ENCODE measurements at places on chromosomes 5 and 9. TPM values are rescaled to one million over a fixed set of nuclear protein-coding genes. Genes with fewer than 3 reads are reported as not detected.
A peak's percentile ranks its signal among the peaks of the same experiment; 100 is the strongest.

Gene PCDHGA8
- total RNA-seq = 0.38 TPM

Gene TXNDC8
- total RNA-seq = not detected

Gene PFN3
- not detected for total RNA-seq

Gene IL5
- not detected for total RNA-seq

Gene PGM5
- total RNA-seq = 3.4 TPM

Gene PLAC8L1
- not detected for total RNA-seq

Gene SYNPO
- total RNA-seq = 35.6 TPM

Gene TMEM167A
- total RNA-seq = 22.4 TPM

Gene LHX3
- total RNA-seq = not detected

DNA sequence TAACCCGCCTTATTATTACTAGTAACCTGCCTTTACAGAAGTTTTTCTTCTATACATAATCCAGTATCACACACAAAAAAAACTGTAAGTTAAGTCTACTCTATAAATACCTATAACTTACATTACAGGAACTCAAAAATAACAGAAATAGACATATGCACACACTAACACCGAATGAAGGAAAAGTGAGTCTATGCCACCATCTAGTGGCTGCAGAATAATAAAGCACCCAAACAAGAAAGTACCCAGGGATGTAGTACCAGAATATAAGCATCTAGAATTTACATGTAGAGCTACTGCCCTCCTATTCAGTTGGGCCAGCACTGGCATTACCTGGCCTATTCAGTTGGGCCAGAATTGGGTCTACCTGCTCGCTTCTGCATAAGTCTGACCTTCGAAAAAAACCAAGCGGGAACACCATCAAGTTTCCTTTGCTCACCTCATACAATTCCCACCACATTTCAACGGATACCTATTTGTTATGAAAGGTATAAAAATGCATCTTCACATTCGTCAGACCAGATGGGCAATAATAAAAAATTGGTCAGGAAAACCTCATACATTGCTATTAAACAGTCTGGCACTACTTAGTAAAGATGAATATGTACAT is 4.0 kb upstream of the NIPSNAP3A start:
- H3K27ac ChIP-seq = no peak overlapping the region
- H3K4me3 ChIP-seq = no peak overlapping the region
- no peaks in the 10 kb centered on the region for H3K36me3 ChIP-seq

DNA sequence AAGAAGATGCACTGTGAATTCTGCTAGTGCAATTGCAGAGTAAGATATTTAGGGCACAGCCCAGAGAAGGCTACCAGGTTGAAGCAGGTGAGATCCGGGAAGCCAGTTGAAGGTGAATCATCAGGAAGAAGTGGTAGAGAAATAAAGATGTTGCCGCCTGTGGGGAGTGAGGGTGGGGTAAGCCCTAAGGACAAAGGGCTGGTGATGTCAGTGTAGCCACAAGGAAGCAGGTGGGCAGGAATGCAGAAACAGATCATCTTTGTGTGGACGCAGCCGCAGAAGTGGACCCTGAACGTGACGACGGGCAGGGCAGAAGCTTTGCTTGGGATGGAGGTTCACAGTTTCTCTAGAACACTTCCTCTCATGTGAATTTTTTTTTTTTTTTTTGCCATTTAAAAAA is 164.2 kb downstream of the ACTL7B start:
- no peak overlapping the region for H3K27ac ChIP-seq
- no peaks in the 10 kb centered on the region for H3K36me3 ChIP-seq
- H3K4me3 ChIP-seq = no peak overlapping the region
- DNase-seq = no peak

- no peaks in the 10 kb centered on the region for H3K36me3 ChIP-seq
- no peak overlapping the region for H3K4me3 ChIP-seq
- no peak for DNase-seq
- H3K4me1 ChIP-seq = no peaks in the 10 kb centered on the region
- H3K27me3 ChIP-seq = no peaks in the 10 kb centered on the region
- H3K27ac ChIP-seq = no peak overlapping the region
These were observed 1351.9 kb upstream of the C9orf72 start for GRCh38 chr9:28925157-28925556.

- H3K4me1 ChIP-seq = no peaks in the 10 kb centered on the region
- H3K4me3 ChIP-seq = no peak overlapping the region
- H3K27me3 ChIP-seq = no peaks in the 10 kb centered on the region
These were observed 337.1 kb downstream of the GADD45G start for GRCh38 chr9:89941875-89942274.

GRCh38 chr5:56422076-56422762 is 189.1 kb upstream of the ANKRD55 start:
- no peak overlapping the region for H3K4me3 ChIP-seq
- H3K27me3 ChIP-seq = no peaks in the 10 kb centered on the region
- no peak for DNase-seq
- no peak overlapping the region for H3K27ac ChIP-seq
- no peaks in the 10 kb centered on the region for H3K4me1 ChIP-seq

DNA sequence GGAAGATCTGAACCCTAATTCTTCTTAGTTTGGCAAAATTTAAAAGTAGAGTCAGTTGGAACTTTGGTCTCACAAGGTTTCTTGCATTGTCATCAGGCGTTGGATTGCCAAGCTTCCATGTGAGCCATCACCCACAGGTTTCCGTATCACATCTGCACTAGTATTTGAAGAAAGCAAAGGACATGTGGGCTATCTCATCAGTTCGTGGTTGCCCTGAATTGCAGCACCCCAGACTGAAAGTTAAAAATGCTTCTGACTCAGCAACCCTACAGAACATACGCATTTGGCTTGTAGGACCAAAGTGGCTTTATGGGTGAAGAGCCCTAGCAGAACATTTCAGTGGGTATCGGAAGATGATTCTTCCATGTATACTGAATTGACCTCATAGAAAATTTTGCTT is 358.0 kb downstream of the ENC1 start:
- H3K4me1 ChIP-seq = no peaks in the 10 kb centered on the region
- H3K4me3 ChIP-seq = no peak overlapping the region
- no peak for DNase-seq
- H3K27ac ChIP-seq = no peak overlapping the region

DNA sequence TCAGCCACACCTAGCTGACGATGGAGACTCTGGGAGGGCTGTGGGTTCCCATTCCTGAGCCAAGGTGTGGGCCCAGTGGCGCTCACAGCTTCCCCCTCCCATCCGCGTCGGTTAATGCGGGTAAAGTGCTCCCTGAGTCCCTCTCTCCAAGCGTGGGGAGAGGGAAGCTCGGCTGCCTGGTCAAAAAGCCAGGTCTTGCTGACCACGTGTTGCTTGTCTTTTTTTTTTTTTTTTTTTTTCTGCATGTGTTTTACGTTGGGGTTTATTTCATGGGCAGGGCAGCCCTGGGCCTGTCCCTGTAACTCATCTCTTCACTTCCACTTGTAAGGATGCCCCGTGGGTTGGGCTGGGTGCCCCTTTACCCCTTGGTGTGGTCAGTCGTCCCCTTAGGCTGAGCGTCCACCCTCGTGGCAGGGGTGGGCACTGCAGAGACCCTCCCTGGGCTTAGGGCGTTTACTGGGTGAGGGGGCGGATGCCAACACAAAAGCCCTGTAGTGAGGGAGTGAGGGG is 11.9 kb downstream of the NKD2 start:
- H3K27ac ChIP-seq = no peak overlapping the region
- no peak overlapping the region for H3K4me3 ChIP-seq
- H3K27me3 ChIP-seq = no peaks in the 10 kb centered on the region

DNA sequence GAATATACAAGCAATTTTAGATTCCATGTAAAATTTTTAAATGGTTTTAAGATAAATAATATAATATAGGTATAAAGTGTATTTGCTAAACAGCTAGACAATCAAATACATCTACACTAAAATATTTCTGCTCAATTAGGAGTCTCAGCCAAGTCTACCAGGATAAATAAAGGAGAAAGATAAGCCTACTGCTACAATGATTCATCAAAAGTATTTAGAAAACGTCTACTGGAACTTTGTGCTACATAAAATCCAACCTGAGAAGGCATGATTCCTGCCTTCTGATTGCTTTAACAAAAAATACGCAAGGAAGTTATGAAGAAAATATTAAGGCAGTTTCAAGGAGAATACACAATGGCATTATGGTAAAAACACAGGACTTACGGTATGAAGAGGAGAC is 570.6 kb downstream of the EFNA5 start:
- no peak overlapping the region for H3K4me3 ChIP-seq
- no peaks in the 10 kb centered on the region for H3K4me1 ChIP-seq
- no peaks in the 10 kb centered on the region for H3K36me3 ChIP-seq
- no peaks in the 10 kb centered on the region for H3K27me3 ChIP-seq
- DNase-seq = no peak
- no peak overlapping the region for H3K27ac ChIP-seq

- peaks cover 5% of the 10 kb centered on the region for H3K4me1 ChIP-seq
- no peaks in the 10 kb centered on the region for H3K27me3 ChIP-seq
These were observed at the start of gene LRRC14B for GRCh38 chr5:191036-191948. Gene LRRC14B (plus strand): TSS chr5:191495. CDS start chr5:191539, 44 bp downstream.

DNA sequence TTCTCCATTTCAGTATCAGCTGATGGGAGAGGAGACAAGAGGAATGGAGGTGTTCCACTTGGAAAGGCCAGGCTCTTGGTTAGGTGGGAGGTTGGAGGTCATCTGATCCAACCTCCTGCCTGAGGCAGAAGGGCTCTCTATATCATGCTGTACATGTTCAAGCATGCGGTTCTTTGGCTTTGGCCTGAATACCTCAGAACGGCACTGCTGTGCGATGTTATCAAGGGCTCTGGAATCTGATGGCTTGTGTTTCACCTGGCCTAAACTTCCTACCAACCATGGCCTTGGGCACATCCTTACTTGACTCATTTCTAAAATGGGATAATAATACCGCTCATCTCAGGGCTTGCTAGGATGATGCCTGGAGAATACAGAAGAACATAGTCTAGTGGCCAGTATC is 90.1 kb upstream of the FAM169A start:
- H3K27me3 ChIP-seq = no peaks in the 10 kb centered on the region
- H3K27ac ChIP-seq = no peak overlapping the region
- no peak for DNase-seq
- no peaks in the 10 kb centered on the region for H3K4me1 ChIP-seq
- H3K36me3 ChIP-seq = no peaks in the 10 kb centered on the region

- no peaks in the 10 kb centered on the region for H3K4me1 ChIP-seq
- no peak for DNase-seq
- no peaks in the 10 kb centered on the region for H3K36me3 ChIP-seq
- no peaks in the 10 kb centered on the region for H3K27me3 ChIP-seq
These were observed 36.3 kb upstream of the UBTD2 start for GRCh38 chr5:172319708-172320441.

- no peak overlapping the region for H3K27ac ChIP-seq
- no peaks in the 10 kb centered on the region for H3K27me3 ChIP-seq
- H3K4me1 ChIP-seq = no peaks in the 10 kb centered on the region
- no peak overlapping the region for H3K4me3 ChIP-seq
These were observed 184.6 kb downstream of the ACTL7B start for GRCh38 chr9:108671176-108671575.

- no peak for DNase-seq
- H3K27me3 ChIP-seq = no peaks in the 10 kb centered on the region
- no peak overlapping the region for H3K27ac ChIP-seq
- H3K36me3 ChIP-seq = no peaks in the 10 kb centered on the region
- no peaks in the 10 kb centered on the region for H3K4me1 ChIP-seq
- no peak overlapping the region for H3K4me3 ChIP-seq
These were observed 55.8 kb downstream of the LNPEP start for GRCh38 chr5:96991708-96992107.

- H3K27me3 ChIP-seq = no peaks in the 10 kb centered on the region
- no peak for DNase-seq
- no peaks in the 10 kb centered on the region for H3K4me1 ChIP-seq
- H3K4me3 ChIP-seq = no peak overlapping the region
- no peaks in the 10 kb centered on the region for H3K36me3 ChIP-seq
These were observed 12.8 kb downstream of the NOTCH1 start for GRCh38 chr9:136532799-136533774.

DNA sequence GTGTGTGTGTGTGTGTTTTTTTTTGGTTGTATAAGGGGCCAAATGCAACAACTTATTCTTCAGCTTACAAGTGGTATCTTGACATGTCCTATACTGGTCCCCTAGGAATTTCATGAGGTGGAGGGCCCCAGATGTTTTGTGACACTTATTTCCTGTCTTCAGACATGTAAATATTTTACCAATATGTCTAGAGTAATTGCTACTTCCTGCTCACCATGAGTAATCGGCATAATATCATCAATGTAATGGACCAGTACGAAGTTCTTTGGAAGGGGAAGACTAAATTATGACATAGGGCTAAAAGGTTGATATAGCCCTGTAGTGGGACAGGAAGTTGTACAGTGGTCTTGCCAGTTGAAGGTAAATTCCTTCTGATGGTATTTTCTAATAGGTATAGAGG is 3.7 kb upstream of the OTULIN start:
- peak overlapping the region; percentile 35 for H3K27ac ChIP-seq
- no peaks in the 10 kb centered on the region for H3K27me3 ChIP-seq
- H3K4me3 ChIP-seq = no peak overlapping the region
- no peaks in the 10 kb centered on the region for H3K36me3 ChIP-seq
- no peak for DNase-seq

DNA sequence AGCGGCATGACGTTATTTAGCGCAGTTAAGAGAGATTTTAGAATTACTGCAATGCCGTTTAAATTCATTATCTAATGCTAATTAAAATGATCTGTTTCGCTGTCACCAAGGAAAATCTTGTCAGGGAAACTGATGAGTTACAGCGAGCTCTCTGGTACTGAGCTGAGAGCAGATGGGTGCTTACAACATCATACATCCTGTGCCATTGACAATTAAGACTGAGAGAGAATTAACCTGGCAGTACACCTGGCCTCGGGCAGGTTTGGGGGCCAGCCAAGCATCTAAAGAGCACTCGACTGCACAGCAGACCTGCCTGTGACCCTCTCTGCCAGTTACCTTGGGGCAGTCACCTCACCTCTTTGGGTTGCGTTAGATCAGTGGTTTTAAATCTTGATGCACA is 55.0 kb downstream of the PUM3 start:
- H3K27me3 ChIP-seq = no peaks in the 10 kb centered on the region
- peaks cover 4% of the 10 kb centered on the region for H3K36me3 ChIP-seq
- no peak overlapping the region for H3K27ac ChIP-seq
- H3K4me3 ChIP-seq = no peak overlapping the region
- no peak for DNase-seq

- no peaks in the 10 kb centered on the region for H3K4me1 ChIP-seq
- DNase-seq = no peak
- H3K4me3 ChIP-seq = no peak overlapping the region
- H3K36me3 ChIP-seq = no peaks in the 10 kb centered on the region
- H3K27ac ChIP-seq = no peak overlapping the region
- no peaks in the 10 kb centered on the region for H3K27me3 ChIP-seq
These were observed 35.6 kb upstream of the ATP6V1G1 start for GRCh38 chr9:114551750-114552685.

GRCh38 chr5:53071738-53072137 is 37.8 kb downstream of the MOCS2 start:
- H3K27me3 ChIP-seq = no peaks in the 10 kb centered on the region
- H3K27ac ChIP-seq = no peak overlapping the region
- no peak for DNase-seq
- no peaks in the 10 kb centered on the region for H3K36me3 ChIP-seq
- H3K4me1 ChIP-seq = no peaks in the 10 kb centered on the region
- H3K4me3 ChIP-seq = no peak overlapping the region

DNA sequence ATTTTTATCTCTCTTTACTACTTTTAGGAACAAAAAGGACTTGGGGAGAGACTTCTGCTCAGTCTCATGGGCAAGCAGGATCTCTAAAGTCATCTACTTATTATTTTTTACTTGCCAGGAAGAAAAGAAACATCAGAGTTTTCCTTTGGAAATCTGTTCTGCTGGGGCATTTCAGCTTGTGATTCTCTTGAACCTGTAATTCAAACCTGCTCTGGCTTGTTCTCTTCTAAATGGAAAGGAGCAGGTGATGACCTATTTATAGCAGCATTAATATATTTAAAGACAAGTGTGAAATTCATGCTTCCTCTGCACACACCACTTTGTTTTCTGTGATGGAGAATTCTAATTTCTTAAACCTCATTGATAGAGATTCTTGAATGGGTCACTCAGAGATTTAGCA is 2.0 kb downstream of the ADCY2 start:
- no peaks in the 10 kb centered on the region for H3K4me1 ChIP-seq
- DNase-seq = no peak
- H3K27ac ChIP-seq = no peak overlapping the region
- no peak overlapping the region for H3K4me3 ChIP-seq
- H3K27me3 ChIP-seq = peaks cover 28% of the 10 kb centered on the region
- no peaks in the 10 kb centered on the region for H3K36me3 ChIP-seq

All from right lobe of liver (tissue), 6 donors.